ENCODE measurements at places on chromosomes 12 and 14. TPM values are rescaled to one million over a fixed set of nuclear protein-coding genes. Genes with fewer than 3 reads are reported as not detected.
A peak's percentile ranks its signal among the peaks of the same experiment; 100 is the strongest.

- no peak for DNase-seq
These were observed 18.3 kb downstream of the IL31 start for GRCh38 chr12:122155705-122156104.

GRCh38 chr14:31703056-31703455, 141.9 kb downstream of the NUBPL start:
- no peak for DNase-seq

DNA sequence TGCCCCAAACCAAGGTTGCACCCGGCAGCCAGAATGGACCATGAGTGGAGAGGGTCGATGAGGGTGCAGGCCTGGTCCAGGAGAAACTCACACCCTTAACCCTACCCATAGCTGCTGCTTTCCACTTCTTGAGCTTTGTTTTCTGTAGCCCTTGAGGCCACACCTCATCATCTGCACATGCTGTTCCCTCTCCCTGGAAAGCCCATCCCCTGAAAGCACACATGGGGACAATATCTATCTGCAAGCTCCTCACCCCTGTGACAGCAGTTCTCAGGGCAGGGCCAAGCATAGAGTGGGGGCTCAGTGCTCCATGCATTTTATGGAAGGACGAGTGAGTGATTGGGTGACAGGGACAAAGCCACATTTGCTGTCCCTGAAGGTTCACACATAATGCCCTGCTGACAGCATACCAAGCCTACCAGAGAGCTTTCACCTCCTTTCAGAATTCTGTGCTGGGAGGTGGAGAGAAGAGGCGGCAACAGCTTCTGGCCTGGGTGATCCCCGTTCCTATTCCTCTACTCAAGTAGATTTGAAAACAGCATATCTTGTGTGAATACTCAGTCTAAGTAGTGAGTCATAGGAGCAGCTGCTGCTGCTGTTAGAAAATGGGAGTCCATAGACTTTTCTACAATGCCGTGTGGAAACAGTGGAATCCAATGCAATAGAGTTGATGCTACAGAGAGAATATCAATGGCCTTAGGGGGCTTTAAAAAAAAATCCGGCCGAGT, 44.6 kb downstream of the SRGAP1 start:
- DNase-seq: peak; percentile 76

DNA sequence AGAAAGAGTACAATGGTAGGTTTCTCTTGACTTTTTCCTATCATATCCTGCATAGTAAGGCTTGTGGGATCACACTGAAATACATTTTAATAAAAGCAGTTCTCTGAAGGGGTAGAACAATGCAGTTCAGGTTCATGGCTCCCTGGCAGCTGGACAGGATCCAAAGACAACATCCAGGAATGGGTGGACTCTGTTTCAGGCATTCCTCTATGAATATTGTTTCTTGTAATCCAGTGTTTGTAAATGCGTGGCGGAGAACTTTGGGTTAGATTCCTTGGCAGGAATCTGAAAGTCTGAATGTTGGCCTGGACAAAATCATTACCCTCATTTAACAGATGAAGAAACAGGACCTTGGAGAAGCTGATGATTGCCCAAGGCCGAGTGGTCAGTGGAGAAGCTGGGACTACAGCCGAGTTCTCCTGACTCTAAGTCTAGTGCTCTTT, 43.5 kb downstream of the SYNE2 start:
- peak; percentile 49 for DNase-seq

DNA sequence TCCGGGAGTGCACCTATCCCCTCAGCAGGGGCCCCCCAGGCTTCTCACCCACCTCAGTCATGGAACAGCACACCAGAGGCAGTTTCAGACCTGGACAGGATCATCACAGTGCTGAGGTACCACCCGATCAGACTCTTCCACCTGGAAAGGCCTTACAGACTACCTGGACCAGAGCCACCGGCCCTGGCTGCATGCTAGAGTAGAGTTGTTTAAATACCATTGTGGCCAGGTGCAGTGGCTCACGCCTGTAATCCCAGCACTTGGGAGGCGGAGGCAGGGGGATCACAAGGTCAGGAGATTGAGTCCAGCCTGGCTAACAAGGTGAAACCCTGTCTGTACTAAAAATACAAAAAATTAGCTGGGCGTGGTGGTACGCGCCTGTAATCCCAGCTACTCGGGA, 61.5 kb downstream of the TSPAN11 start:
- no peak for DNase-seq

GRCh38 chr12:19411234-19412204, 27.8 kb upstream of the AEBP2 start:
- no peak for DNase-seq

DNA sequence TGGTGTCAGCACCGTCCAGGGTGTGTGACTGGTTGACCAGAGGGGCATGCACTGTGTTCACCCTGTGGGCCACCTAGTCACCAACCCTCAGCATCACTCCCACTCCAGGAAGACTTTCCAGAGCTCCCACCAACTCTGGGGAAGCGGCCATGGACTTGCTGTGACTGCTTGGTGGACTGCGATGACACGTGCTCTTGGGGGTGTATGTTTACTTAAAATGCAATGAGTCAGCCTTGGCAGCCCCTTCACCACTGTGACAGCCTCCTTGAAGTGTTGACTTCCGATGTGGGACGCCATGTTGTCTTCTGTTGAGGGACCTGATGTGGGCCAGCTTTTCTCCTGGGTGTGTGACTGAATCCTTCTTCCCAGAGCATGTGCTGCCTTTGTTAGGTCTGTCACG, 151.1 kb upstream of the RTL1 start:
- no peak for DNase-seq

- DNase-seq: peak; percentile 24
These were observed 4.4 kb downstream of the MAP4K5 start for GRCh38 chr14:50528000-50528399.

- DNase-seq: no peak
These were observed 36.3 kb upstream of the ALDH2 start for GRCh38 chr12:111730420-111730819.

DNA sequence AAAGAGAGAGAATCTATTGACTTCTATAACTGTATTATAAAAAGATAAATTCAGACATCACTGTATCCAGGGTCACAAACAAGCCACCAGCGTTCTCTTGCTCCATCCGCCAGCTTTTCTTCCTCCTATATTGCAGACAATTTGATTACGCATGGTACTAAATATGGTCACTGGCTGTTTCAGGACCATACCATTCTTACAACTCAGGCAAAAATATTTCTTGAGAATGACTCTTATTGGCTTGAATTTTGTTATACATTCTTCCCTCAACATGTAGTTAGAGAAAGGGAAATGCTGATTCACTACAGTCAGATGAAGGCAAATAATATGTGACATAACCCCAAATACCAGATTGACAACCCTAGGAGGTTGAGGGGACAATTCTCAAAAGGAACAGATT, 101.3 kb downstream of the SLC6A15 start:
- DNase-seq: no peak

GRCh38 chr14:96176275-96176674, 28.4 kb upstream of the BDKRB2 start:
- peak; percentile 89 for DNase-seq

DNA sequence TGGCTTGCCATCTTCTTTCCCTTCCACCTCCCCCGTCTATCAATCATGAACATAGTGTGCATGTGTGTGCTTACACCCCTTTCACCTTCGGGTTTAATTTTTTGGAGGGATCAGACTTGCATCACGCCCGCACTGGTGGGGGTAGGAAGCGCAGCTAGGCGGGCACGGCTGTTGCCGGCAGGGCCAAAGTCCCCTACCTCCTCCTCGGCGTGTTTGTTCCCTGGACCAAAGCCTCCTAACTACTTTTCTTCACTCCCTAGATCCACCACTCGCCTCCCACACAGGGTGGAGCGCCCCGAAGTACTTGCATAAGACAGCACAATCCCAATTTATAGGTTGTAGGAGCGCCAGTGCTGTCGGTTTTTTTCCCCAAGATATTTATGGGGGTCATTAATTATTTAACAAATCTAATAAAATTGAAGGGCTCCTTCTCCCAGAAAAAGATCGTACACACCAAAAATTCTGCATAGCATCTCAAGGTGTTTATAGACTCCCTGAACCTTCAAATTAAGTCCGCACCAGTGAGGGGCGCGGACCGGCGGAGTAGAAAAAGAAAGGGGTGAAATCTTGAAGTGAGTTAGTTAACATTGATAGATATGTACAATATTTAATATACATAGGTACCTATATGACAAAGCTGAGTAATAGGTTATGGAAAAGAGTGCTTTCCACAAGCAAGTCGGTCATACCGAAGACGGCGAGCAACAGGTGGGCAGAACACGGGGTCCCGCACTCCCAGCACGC, 717 bp downstream of the PKP2 start:
- DNase-seq: no peak

SLC17A8 gene
- total RNA-seq: not detected

LTBR gene
- 32.3 TPM for total RNA-seq

MAP1LC3B2 gene
- 0.48 TPM for total RNA-seq

CAPS2 gene
- total RNA-seq: 3.0 TPM

C14orf180 gene
- total RNA-seq: not detected

ADAM20 gene
- 0.12 TPM for total RNA-seq

CCDC85C gene
- total RNA-seq: 5.8 TPM

Measured in RPMI7951 (cell line).